ENCODE measurements at places on chromosomes 2 and 18.

- DNase-seq: no peak
- peaks cover 9% of the 10 kb centered on the region for H3K4me1 ChIP-seq
- H3K4me3 ChIP-seq: no peak overlapping the region
- no peak overlapping the region for H3K27ac ChIP-seq
These were observed 50.4 kb downstream of the PTPN4 start for GRCh38 chr2:119810049-119810630.

GRCh38 chr2:16109821-16110310 is 169.5 kb downstream of the MYCN start:
- no peak overlapping the region for H3K27ac ChIP-seq
- DNase-seq: no peak
- no peaks in the 10 kb centered on the region for H3K27me3 ChIP-seq
- no peak overlapping the region for H3K4me3 ChIP-seq

DNA sequence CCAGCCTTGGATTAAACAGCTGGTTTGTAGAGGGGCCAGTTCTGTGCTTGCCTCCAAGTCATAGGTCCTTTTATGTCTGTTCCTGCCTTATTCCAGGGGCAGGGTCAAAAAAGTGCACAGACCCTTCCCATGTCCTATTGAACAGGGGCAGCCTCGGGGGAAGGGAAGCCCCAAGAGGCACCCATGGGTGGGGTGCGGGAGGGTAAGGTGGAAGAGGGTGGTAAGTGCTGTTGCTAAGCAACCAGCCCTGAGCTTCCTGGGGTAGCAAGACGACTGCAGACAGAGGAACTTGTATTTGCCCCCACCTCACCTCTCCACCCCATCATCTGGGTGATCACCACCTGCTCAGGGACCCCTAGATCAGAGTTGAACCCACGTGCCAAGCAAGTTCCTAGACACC is 7.7 kb downstream of the DNMT3A start:
- no peaks in the 10 kb centered on the region for H3K27me3 ChIP-seq
- no peak for DNase-seq
- H3K27ac ChIP-seq: no peak overlapping the region

DNA sequence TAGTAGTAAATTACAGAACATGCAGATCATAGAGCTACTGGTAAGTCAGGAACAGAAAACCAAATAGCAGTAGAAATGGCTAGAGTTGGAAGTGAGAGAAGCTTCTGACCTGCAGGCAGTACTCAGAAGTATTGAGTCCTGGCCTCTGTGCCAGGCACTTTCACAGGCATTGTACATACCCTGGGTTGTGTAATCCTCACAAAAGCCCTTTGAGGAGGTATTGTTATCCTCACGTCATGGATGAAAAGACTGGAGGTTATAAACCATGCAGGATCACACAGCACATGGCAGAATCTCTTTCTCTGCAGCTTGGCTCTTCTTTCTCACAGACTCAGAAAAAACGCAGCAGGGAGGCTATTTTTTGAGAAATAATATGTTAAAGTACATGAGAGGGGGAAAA is 789.3 kb upstream of the FAM98A start:
- H3K27me3 ChIP-seq: no peaks in the 10 kb centered on the region
- no peaks in the 10 kb centered on the region for H3K4me1 ChIP-seq
- no peaks in the 10 kb centered on the region for H3K36me3 ChIP-seq
- H3K4me3 ChIP-seq: no peak overlapping the region

- no peak for DNase-seq
- no peaks in the 10 kb centered on the region for H3K27me3 ChIP-seq
- no peak overlapping the region for H3K4me3 ChIP-seq
- H3K36me3 ChIP-seq: no peaks in the 10 kb centered on the region
- no peaks in the 10 kb centered on the region for H3K4me1 ChIP-seq
These were observed 402.5 kb upstream of the FAM98A start for GRCh38 chr2:34001557-34001956.

GRCh38 chr2:46274586-46274985 is 22.6 kb upstream of the EPAS1 start:
- no peaks in the 10 kb centered on the region for H3K36me3 ChIP-seq
- peaks cover 10% of the 10 kb centered on the region for H3K4me1 ChIP-seq
- no peak overlapping the region for H3K27ac ChIP-seq
- DNase-seq: no peak
- H3K4me3 ChIP-seq: no peak overlapping the region
- peaks cover 7% of the 10 kb centered on the region for H3K27me3 ChIP-seq

GRCh38 chr2:98240786-98241398 is 105.4 kb upstream of the CNGA3 start:
- H3K36me3 ChIP-seq: no peaks in the 10 kb centered on the region
- H3K27me3 ChIP-seq: peaks cover 4% of the 10 kb centered on the region
- peak overlapping the region; percentile 88 for H3K27ac ChIP-seq
- peaks cover 5% of the 10 kb centered on the region for H3K4me1 ChIP-seq
- no peak for DNase-seq
- peak overlapping the region; percentile 17 for H3K4me3 ChIP-seq

DNA sequence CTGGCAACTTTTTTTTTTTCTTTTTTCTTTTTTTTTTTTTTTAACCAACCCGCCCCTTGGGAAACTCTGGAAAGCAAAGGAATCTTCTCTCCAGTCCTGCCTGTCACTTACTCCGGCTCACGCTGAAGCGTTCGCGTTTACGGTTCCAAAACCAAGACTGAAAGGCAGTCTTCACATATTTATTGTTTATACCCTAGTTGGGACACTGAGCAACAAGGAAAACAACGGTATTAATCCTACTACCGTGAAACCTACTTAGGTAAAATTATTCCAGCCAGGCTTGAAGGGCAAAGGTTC is 125.4 kb downstream of the OSBPL1A start:
- peaks cover 17% of the 10 kb centered on the region for H3K4me1 ChIP-seq
- no peaks in the 10 kb centered on the region for H3K27me3 ChIP-seq
- no peak for DNase-seq
- H3K4me3 ChIP-seq: peak overlapping the region; percentile 93

GRCh38 chr2:70888366-70888922 is 47.3 kb upstream of the ATP6V1B1 start:
- no peak for DNase-seq
- H3K36me3 ChIP-seq: peaks cover 7% of the 10 kb centered on the region
- H3K4me1 ChIP-seq: peaks cover 15% of the 10 kb centered on the region
- H3K27me3 ChIP-seq: peaks cover 99% of the 10 kb centered on the region
- no peak overlapping the region for H3K27ac ChIP-seq

- no peaks in the 10 kb centered on the region for H3K36me3 ChIP-seq
- H3K27ac ChIP-seq: no peak overlapping the region
- H3K4me1 ChIP-seq: peaks cover 15% of the 10 kb centered on the region
- H3K4me3 ChIP-seq: no peak overlapping the region
- no peaks in the 10 kb centered on the region for H3K27me3 ChIP-seq
These were observed 15.5 kb downstream of the MYO5B start for GRCh38 chr18:50179465-50179864.

DNA sequence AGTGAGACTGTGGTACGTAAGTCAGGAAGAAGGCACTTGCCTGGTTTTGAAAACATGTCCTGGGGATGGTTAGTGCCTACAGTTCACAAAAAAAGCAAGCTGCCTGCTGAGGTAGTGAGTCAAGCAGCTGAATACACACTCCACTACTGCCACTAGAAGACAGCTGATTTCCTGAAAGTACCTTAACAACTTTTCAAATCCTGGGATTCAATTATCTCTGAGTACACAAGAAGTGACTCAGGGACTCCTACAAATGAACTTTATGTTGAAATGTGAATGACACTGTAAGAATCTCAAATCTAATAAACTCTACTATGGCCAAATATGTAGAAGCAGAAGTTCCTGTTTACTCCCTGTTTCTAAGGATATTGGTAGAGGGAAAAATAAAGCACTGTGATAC is 58.0 kb upstream of the ARL5A start:
- no peak overlapping the region for H3K27ac ChIP-seq
- H3K36me3 ChIP-seq: no peaks in the 10 kb centered on the region
- no peak overlapping the region for H3K4me3 ChIP-seq
- no peaks in the 10 kb centered on the region for H3K27me3 ChIP-seq
- DNase-seq: no peak

DNA sequence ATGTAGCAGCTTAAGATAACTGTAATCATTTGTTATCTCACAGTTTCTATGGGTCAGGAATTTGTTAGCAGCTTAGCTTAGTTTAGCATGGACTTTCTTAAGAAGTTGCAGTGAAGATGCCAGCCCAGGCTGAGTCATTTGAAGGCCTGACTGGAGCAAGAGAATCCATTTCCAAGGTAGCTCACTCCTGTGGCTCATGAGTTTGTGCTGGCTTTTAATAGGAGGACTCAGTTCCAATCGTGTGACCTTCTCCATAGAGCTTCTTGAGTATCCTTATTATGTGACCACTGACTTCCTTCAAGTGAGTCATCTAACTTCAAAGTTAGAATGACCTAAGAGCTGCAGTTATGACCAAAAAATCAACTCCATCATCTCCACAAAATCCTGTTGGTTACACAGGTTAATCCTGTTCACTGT is 1.4 kb downstream of the GPATCH11 start:
- peaks cover 13% of the 10 kb centered on the region for H3K36me3 ChIP-seq
- H3K27ac ChIP-seq: no peak overlapping the region
- DNase-seq: no peak
- H3K4me3 ChIP-seq: no peak overlapping the region
- peaks cover 8% of the 10 kb centered on the region for H3K4me1 ChIP-seq
- no peaks in the 10 kb centered on the region for H3K27me3 ChIP-seq

DNA sequence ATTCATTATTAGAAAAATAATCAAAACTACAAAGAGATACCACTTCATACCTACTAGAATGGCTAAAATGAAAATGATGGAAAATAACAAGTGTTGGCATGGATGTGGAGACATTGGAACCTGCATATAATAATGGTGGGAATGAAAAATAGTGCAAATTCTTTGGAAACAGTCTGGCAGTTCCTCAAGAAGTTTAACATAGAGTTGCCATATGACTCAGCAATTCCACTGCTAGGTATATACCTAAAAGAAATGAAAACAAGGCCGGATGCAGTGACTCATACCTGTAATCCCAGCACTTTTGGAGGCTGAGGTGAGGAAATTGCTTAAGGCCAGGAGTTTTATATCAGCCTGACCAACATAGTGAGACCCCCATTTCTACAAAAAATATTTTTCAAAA is 41.6 kb upstream of the ACYP2 start:
- peaks cover 4% of the 10 kb centered on the region for H3K36me3 ChIP-seq
- no peak overlapping the region for H3K4me3 ChIP-seq
- peaks cover 5% of the 10 kb centered on the region for H3K4me1 ChIP-seq
- DNase-seq: no peak
- H3K27ac ChIP-seq: no peak overlapping the region

DNA sequence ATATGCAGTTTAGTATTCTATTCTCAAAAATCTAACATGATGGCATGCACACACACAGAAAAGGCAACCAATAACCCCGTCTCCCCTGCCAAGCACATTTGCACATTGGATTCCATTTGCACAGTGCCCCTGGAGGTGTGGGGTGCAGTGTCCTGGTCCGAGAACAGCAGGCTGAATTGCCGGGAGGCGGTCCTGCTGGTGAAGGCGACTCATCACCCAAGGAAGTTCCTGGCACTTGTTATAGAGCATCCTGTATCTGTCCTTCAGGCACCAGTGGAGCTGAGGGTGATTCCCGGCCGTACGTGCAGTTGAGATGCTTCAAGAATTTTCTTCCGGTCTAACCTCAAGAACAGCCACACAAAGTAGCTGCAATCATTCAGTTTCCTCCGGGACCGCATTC is 73.0 kb upstream of the RAB12 start:
- no peak overlapping the region for H3K27ac ChIP-seq
- H3K27me3 ChIP-seq: no peaks in the 10 kb centered on the region
- no peaks in the 10 kb centered on the region for H3K4me1 ChIP-seq
- no peak overlapping the region for H3K4me3 ChIP-seq
- DNase-seq: no peak

DNA sequence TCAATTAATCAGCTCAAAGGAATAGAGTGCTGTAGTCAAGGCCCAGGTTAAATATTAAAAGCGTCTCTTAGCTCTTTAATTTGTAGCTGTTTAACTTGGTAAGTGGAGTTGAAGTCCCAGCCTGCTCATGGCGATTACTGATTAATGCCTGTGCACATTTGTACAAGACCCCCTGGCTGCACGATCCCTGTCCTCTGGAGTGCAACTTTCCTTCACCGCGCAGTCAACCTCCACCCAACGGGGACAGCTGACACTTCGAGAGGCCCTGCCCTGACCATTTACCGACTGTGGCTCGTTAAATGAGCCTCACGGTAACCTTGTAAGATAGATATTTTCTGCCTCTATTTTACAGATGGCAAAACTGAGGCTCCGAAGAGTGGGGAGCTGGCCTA is 5.5 kb upstream of the CYS1 start:
- no peak overlapping the region for H3K27ac ChIP-seq
- no peaks in the 10 kb centered on the region for H3K36me3 ChIP-seq
- DNase-seq: no peak
- peaks cover 23% of the 10 kb centered on the region for H3K4me1 ChIP-seq
- peaks cover 61% of the 10 kb centered on the region for H3K27me3 ChIP-seq
- H3K4me3 ChIP-seq: no peak overlapping the region

DNA sequence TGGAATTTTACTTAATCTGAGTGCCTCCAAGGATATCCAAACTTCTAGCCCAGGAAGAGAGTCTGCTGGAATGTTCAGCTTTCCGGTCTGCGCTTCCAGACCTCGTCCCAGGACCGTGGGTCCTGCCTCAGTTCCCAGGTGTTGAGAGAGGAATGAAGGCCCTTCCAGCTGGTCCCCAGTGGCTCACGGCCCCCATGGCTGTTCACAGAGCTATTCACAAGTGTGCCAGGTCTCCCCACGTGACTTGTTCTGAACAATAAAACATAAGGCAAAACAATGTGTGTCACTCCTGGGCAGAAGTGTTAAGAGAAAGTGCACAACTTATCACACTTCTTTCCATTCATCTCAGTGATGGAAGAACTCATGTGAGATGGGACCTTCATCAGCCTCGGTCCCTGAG is 20.1 kb upstream of the TEX51 start:
- H3K4me3 ChIP-seq: no peak overlapping the region
- H3K36me3 ChIP-seq: peaks cover 5% of the 10 kb centered on the region
- no peaks in the 10 kb centered on the region for H3K4me1 ChIP-seq
- DNase-seq: no peak
- H3K27me3 ChIP-seq: peaks cover 3% of the 10 kb centered on the region

DNA sequence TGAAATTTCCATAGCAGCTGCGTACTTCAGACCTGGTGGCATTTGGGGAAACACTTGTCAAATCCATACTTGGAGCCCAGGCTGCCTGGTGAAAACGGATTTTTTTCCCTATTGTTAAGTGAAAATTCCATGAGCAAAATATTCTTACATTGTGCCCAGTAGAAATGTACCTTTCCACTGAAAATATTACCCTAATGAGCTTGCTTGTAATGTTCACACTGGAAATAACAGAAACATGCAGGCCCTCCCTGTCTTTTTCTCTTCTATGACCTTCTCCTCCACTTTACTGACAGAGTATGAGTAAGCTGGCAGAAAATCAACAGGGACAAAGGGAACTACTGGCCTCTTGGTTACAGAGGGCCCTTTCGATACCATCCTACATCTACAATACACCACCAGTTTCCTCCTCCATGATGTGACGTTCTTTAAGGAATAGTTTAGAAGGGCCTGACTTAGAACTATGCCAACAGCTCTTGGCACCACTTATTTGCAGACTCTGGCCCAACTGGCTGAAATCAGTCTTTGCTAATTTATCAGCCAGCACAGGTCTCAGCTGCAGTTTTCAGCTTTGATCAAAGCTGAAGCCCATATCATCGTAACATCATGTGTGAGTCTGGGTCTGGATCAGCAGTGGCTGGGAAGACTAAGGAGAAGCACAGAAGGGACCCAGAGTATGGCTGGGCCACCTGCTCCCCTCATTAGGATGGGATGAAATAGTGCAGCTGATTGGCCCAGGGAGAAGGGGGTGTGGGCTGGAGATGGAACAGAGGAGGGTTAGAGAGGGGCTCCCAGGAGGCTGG is 272.2 kb upstream of the ID2 start:
- peaks cover under 1% of the 10 kb centered on the region for H3K36me3 ChIP-seq
- no peak for DNase-seq
- no peak overlapping the region for H3K4me3 ChIP-seq
- H3K27me3 ChIP-seq: no peaks in the 10 kb centered on the region

Measured in type B pancreatic cell (in vitro differentiated cells).